ENCODE measurements at places on chromosomes 12 and 14.

DNA sequence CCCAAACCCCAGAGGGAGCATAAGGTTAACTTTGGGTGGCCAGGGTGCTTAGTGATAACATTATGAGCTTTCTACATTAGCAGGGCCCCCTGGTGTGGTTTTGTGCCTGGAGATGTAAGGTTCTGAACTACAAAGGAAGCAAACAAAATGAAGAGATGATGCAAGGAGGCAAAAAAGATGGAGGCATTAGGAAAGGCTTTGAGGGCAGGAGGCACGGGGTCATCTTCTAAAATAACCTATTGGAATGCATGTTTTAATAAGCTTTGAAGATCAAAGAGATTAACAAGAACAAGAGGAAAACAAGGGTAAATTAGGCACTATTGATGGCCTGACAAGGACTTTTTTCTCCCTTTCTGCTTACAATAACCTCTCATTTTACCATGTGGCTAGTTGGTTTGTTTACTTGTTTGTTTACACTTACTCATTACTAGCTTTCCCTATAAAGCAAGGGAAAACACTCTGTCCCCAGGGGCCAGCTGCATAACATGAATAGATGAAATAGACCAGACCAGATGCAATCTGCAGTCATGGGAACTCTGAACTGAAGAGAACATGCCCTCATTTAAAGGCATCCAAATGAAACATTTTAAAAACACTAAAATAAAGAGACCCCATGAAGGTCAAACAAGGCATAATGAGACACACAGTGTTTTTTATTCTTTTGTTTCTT, 390.3 kb downstream of the DIO2 start:
- DNase-seq, result no peak

DNA sequence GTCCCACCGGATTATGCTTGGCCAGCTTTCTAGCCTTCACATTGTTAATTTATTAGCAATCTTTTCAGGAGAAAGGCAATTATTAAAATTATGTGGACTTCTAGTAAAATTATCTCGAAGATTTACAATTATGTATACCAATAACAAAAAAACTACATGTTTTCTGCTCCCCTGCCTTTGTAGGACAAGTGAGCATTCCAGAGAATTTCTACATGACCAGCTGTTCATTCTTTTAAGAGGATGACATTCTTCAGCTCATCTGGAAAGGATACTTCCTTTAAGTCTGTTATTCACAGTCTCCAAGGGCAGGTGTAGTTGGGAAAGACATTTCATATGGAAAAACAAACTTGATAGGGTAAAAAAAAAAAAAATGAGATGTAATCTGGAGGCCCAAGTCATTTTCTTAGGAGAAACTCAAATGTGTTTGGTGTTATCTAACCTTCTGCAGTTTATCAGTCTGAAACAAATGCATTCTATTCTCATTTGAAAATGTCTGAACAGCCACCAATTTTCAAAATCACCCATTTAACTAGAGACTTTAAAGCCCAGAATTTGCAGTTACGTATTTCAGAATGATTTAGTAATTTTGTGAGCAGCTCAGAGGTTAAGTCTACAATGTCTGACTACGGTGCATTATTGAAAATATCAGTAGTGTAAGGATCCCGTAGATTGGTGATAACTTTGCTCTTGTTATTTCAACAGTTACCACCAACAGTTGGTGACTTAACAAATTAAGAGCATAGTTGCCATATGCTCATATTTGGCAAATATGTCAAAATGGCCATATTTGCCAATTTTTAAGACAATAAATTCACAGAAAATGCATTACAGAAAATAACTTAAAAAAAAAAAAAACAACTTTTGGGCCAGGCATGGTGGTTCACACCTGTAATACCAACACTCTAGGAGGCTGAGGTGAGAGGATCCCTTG, 1.8 kb upstream of the PHLDA1 start:
- no peak for DNase-seq

GRCh38 chr14:57389646-57390036, 745 bp upstream of the NAA30 start:
- DNase-seq, result no peak

DNA sequence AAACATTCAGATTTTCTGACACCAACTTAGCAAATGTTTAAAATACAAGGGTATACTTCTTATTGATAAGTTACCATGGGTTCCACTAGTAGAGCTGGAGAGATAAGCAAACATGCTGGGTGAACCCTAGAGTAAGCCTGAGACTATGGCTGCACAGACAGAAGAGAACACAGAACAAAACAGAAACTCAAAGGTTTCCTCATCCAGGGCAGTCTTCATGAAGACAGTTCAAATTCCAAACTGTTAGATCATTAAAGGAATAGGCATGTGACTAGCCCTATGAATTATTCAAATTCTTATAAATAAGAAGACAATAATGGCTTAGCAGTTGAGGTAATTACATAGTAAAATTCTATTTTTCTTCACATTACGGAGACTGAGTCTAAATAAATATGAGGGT, 28.1 kb downstream of the BTBD7 start:
- DNase-seq, result no peak

DNA sequence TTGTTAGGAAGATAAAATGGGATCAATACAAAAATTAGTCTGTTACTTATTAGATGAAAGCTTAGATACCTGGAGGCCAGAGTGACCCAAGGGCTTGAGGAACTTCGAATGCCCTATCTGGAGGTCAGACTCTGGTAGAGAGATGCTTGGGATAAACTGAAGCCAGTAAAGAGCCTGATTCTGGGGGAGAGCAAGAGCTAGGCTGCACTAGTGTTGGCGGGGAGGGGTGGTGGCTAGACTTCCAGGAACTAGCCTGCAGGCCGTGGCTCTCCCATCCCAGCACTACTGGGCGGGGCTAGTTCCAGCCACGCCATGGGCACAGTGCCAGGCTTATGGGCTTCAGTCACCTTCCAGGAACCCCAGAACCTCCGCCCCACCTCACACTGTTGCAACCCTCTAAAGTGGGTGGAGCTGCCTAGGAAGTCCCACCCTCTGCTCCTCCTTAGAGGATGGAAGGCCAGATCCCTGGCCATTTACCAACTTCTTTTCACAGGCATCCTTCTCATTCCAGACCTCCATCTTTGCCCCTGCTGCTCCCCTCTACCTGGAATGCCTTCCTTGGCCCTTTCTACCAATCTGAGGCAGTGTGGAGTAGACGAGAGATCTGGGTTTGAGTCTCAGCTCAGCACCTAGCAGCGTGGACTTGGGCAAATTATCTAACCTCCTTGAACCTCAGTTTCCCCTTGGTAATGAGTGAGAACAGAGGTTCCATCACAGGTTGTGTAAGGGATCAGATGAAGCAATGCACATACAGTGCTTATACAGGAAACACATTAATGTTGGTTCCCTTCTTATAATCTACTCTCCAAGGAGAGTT, 6.3 kb upstream of the NFE2 start:
- DNase-seq, result no peak

DNA sequence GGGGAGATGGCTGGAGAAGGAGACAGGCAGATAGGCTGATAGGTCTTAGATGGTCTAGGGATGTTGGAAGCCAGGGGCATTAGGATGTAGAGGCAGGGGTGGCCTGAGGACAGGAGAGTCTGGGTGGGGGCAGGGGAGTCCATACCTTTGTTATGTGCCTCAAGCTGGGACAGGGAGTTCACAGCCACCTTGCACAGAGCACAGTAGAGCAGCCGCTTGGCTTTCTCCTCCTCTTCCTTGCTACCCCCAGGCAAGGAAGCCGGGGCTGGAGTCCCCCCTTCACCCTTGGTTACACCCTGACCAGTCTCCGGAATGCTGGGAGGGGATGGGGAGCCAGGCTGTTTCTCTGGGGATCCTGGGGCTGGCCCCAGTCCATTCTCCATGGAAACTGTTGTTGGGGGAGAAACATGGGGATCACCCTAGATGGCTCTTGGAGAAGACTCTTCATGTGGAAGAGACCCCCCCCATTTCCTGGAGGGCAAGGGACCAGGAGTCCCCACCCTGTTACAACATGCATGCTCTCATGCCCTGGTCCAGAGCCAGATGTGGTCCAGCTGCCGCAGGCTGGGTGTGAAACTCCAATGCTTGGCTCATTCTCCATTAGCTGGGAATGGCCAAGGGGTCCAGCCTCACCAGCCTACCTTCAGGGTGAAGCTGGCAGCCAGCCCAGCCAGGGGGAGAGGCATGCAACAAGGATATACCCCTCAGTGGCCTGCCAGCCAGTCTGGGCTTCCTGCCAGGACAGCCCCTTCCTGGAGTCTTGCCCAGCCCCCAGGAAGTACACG, 7.2 kb upstream of the GPR84 start:
- DNase-seq, result no peak

DNA sequence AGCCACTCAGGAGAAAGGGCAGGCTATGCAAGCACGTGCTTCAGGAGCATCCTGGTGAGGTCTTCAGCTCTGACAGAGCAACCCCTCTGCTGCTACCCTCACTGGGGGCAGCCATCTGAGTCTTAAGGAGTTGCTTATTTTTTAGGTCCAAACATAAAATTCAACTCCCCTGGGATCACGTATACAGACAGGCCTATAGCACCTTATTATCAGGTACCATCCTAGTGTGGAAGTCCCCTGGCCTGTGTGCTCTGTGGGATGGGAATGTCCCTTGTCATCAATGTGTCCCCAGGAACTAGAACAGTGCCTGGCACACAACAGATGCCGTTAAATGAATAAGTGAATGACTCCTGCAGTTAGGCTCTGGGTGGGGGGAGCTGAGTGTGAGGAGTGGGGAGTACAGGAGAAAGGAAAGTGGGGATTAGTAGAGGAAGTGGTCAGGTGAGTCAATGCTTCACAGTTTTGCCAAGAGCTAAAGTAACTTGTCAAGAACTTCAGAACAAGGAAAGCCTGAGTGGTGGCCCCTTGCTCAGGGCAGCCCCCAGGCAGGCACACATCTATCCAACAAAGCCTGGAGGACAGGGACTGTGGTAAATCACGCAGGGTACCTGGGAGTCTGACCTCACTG, 33.5 kb downstream of the DAD1 start:
- DNase-seq, result peak; percentile 48

DNA sequence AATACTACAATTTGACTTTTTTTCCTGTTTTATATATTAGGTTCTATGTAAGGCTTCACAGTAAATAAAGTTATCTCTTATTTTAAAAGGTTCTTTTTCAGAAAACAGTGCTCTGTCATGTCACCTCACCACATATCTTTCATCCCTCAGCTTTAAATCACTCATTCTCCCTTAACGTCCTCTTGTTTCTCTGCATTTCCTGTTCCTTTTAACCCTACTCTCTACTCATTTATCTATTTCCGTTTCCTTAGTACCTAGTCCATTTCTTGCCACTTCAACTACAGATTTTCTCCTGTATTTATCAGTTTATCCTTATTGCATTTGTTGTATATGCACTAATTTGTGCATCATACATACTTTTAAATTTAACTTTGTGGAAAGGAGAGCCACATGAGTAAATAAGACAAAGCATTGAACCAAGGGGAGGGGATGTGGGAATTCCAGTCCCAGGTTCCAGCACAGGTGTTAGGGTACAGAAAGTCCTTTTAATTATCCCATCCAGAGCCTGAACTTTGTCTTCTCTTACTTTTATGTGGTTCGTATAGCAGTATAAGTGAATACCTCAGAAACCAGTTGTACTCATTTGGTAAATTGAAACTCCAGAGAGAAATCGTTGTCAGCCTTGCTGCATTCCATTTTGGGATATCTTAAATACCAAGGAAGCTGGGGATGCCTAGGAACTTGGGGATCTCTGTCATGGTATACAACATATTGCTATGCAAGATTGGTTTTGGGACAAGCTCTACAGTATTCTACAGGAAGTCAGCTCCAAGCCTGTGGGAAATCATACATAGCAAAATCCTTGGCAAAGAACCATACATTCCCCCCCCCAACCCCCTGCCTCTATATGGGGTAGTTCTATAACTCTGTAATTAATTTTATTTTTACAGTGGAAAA, 120.5 kb downstream of the DIP2B start:
- no peak for DNase-seq

GRCh38 chr12:27305673-27306456, 26.8 kb upstream of the BMAL2 start:
- DNase-seq, result no peak

GRCh38 chr14:20732477-20732876, 13.2 kb upstream of the EDDM3A start:
- DNase-seq, result no peak

Measured in activated CD4-positive, alpha-beta T cell treated with anti-CD3 and anti-CD28 coated beads, Interleukin-2, amount 50 U/mL, for 1 hour (primary cell).